K562 (cell line): ENCODE measurements at places on chromosomes 7 and 10.

DNA sequence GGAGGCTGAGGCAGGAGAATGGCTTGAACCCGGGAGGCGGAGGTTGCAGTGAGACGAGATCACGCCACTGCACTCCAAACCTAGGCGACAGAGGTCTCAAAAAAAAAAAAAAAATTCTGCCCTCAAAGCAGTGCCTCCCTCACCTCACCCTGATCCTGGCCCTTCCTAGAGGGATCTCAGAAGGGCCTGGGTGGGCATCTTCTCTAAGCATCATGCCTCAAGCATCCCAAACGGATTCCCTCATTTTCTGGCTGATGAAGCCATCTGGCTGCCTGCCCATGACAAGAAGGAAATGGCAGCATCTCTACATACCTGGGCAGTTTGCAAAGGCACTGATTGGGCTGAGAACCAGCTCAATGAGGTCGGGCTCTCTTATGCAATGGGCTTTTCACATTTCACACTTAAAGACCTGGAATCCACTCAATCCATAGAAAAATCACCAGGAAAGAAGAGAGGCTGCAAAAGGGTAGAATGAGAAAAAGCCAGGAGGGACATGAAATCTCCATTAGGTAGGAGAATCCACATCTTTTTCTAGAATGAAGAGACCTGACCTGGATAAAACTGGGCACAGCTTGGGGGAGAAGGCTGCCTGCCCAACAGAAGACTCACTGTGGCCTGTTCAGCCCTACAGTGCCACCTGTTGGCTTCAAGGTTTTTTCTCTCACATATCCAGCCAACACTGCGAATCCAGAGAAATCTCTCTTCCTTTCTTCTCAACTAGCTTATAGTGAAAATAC is 48.1 kb downstream of the PDLIM1 start:
- peak; percentile 34 for DNase-seq

DNA sequence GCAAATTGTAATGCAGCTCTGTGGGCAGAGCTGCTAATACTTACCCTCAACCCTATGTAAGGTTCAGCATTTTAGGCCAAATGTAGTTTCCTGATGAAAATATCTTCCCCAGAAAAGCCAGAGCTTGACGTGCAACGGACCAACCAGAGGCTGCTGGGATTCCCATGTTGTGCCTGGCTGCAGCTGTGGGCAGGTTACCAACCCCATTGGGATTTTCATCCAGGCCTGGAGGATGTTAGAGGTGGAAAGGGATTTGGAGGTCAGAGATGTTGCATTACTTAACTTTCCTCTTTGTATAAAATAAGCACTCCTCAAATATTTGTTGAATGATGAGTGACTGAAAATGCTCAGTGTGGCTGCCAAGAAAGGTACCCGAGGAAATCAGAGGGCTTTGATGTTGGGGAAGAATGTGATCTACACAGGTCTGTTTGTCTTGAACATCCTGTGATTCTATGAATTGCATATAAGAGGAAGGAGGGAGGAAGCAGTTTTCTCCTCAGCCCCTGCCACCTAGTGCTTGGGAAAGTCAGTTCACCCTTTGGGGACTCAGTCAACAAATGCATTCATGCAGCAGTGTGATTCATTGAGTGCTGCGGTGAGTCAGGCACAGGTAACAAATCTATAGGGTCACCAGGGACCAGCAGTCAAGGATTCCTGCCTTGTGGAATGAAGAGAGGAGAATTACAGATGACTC is 487.2 kb downstream of the RPS24 start:
- peak; percentile 18 for DNase-seq

DNA sequence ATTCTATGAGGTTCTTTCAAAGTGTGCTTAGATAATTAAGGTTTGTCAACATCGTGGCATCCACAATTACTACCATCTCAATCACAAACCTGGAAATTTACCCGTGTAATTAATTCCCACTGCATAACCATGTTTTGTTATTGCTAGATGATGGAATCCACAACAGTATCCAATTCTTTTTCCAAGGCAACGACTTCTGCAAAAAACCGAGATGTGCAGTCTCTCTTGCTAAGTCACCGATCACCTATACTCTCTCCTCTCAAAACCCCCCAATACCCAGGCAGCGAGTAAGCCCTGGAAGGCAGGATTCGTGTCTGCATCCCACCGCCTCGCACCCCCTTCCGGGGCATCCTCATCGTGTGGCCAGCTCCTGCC is 678 bp upstream of the EIF4H start:
- no peak for DNase-seq

- no peak for DNase-seq
Measured at GRCh38 chr10:90968328-90969081, 47.6 kb upstream of the ANKRD1 start.

DNA sequence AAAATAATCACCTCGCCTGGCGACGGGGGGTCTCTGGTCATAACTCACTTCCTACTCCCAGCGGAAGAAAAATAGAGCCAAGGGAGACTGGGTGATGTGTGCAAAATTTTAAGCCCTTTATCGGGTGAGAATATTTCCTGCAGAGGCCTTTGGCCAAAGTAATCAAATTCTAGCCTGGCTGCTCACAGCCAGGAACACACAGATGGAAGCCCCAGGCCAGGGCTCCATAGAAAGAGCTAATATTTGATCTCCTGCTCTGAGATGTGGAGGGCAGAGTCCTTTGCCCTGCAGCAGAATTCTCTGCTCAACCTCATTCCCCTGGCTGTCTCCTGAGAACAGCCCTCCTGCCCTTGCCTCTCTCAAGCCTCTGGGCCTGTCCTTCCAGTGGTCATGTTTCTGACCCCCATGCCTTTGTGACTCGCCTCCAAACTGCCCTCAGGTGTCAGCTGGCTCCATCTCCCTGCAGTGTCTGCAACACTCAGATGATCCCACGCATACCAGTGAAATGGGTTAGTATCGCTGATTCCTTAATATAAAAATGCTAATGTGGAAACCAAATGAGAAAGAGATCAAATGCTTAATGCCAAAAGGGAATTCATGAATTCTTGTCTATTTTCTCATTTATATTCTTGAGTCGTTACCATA is 34.5 kb downstream of the FRMD4A start:
- no peak for DNase-seq

GRCh38 chr7:102117743-102118142 is 168.9 kb upstream of the SH2B2 start:
- DNase-seq: no peak

DNA sequence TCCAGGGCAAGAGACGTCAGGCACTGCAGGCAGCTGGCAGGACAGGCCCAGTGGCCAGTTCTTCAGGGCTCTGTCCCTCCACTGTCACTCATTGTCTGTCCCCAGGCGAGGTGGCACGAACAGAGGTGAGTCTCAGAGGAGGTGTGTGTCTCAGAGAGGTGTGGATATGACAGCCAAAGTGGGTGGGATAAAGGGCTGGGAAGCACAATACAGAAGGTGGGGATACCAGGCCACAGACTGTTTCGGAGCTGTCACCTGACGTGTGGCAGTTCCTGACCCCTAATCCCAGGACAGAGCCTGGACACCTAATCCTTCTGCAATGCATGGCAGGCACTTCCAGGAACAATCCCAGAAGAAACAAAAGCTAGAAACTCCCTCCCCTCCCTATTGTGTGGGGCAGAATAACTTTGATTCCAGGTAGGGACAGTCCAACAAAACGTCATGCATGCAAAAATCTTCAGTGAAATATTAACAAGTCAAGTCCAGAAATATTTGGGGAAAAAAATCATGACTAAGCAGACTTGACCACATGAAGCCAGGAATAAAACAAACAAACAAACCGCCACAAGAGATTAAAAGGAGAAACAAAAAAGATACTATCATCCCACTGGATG is 11.6 kb downstream of the KLRG2 start:
- DNase-seq: no peak

DNA sequence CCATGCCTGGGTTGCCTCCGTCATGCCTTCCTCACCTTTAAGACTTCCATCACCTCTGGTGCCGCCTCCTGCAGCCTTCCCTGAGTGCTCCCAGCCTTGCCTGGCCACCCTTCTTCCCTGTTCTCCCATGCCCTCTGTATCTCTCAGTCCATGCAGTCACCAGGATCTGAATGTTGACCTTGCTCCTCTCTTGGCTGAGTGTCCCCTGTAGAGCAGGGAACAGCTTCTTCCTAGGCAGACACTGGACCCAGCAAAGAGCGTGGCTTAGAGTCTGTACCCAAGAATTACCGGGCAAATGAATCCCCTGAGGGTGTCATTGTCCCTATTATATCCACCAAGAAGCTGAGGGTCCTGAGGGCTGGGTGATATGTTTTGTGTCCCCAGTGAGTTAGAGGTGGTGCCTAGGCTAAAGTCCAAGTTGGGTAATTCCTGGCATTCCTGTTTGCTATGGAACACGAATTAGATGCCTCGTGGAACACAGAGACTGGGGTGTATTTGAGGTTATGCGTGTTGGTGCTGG is 505.6 kb downstream of the RPS24 start:
- no peak for DNase-seq

DNA sequence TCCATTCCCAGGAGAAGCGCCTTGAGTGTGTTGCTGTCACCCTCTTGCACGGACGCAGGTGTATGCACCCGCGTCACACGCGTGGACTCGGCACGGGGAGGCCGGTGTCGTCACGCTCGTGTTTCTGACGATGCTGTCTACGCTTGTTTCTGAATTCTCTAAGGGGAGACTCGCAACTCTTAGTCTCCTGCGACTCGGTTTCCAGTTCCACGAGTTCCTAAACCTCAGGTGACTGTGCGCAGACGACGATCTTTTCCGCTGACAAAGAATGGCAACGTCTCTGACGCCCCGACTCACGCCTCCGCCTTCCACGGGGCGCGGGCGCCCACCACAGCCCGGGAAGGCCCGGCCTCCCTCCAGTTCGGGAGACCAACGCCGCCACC is 579 bp downstream of the IDI1 start:
- DNase-seq: no peak

DNA sequence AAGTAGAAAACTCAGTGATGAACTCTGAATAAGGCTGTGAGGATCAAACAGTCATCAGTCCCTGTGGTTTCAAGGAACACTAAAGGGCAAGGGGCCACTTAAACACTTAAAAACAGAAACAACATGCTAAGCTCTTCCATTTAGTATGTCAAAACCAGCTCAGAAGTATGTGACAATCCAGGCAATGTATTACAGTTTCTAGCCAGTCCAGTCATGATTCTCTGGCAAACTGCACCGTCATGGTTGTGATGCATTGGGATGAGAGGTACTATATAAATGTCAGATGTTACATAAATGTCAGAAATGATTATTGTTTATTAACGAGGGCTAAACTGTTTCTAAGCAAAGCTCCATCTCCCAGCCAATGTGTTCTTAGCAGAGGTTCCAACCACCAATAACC is 4.7 kb upstream of the CREB5 start:
- no peak for DNase-seq

DNA sequence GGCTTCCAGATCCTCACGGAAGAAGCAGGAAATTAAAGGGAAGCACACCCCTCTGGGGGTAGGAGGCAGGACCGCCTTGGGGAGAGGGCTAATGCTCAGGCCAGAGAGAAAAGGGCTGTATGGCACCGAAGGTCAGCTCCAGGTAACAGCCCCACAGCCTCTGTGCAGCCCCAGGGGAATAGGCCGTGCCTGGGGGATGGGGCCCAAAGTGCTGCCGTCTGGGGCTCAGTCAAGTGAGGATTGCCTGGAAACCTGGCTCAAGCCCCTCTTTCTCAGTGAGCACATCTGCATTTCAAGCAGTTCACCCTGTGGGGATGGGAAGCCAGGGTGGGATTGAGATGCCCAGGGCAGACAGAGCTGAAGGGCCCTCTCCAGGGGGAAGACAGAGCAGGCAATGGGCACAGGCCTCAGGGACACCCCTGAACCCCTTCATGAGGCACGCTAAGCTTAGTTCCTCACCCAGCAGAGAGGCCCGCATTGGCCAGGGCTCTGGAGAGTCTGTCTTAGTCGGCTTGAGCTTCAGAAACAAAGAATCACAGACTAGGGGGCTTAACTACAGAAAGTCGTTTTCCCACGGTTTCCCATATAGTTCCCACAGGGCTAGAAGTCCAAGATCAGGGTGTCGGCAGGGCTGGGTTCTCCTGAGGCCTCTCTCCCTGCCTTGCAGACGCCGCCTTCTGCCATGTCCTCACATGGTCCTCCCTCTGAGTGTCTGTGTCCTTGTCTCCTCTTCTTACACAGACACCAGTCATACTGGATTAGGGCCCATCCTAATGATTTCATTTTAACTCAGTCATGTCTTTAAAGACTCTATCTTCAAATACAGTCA is 118.2 kb downstream of the PTPN20 start:
- no peak for DNase-seq

DNA sequence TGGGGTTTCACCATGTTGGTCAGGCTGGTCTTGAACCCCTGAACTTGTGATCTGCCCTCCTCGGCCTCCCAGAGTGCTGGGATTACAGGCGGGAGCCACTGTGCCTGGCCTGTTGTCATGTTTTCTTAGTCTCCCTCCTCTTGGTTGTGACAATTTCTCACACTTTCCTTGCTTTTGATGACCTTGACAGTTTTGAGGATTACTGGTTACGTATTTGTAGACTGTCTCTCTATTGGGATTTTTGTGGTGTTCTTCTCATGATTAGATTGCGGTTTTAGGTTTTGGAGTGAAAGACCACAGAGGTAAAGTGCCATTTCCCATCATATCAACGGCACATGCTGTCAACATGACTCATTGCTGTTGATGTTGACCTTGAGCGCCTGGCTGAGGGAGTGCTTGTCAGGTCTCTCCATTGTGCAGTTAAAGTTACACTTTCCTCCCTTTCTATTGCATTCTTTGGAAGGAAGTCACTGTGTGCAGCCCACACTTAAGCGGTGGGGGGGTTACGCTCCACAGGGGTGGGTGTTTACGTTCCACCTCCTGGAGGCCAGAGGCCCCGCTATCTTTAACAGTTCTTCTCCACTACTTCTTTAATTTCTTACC is 10.8 kb downstream of the NEURL1 start:
- DNase-seq: peak; percentile 68

DNA sequence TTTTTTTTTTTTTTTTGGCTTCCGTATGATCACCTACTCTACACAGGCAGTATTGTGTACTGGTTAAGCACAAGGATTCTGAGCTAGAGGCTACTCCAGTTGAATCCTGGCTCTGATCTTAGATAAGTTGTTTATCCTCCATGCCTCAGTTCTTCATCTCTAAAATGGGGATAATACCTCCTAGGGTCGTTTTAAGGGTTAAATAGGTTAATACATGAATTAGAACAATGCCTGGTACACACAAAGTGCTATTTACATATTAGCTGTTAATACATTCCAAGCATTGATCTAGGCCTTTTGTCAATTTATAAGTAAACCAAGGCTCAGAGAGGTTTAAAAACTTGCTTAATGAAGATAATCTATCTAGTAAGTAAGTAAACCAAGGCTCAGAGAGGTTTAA is 59.0 kb downstream of the ST7 start:
- DNase-seq: no peak

- no peak for DNase-seq
Measured at GRCh38 chr10:9545073-9545472, 1472.6 kb upstream of the CELF2 start.

DNA sequence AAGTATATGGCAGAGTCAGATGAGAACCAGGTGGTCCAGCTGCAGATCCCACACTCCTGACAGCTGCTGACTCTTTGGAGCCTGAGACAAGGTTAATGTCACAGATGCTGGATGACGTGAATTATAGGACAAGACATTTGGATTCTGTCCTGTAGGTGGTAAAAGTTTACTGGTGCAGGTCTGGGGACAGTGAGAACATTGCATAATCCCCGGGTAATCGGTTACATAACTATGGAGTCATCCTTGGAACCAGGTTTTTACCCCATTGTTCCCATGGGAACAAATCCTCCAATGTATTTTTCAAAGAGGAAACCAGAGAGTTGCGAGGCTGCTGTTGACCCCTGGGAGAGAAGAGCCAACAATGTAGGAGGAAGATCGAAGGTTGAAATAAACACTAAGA is 27.5 kb upstream of the ZCCHC24 start:
- DNase-seq: no peak
